ENCODE measurements at places on chromosomes 12 and 14.

GRCh38 chr12:53871367-53871766 is 67.3 kb upstream of the HOXC13 start:
- DNase-seq, result no peak

DNA sequence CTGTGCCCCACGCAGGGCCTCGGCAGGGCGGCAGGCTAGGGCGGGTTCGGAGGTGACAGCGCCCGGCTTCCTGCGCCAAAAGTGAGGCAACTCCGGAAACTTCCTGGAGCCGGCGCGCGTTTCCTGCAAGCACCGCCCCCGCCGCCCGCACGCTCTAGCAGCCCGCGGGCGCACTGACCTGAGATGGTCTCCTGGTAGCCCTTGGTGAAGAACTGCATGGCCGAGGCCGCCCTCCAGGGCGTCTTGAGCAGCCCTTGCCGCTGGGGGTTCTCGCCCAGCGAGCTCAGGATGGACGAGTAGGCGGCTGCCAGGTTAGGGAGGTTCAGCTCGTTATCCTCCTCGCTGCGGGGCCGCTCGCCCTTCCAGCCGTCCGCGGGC is 494 bp downstream of the GCH1 start:
- DNase-seq, result peak; percentile 51

DNA sequence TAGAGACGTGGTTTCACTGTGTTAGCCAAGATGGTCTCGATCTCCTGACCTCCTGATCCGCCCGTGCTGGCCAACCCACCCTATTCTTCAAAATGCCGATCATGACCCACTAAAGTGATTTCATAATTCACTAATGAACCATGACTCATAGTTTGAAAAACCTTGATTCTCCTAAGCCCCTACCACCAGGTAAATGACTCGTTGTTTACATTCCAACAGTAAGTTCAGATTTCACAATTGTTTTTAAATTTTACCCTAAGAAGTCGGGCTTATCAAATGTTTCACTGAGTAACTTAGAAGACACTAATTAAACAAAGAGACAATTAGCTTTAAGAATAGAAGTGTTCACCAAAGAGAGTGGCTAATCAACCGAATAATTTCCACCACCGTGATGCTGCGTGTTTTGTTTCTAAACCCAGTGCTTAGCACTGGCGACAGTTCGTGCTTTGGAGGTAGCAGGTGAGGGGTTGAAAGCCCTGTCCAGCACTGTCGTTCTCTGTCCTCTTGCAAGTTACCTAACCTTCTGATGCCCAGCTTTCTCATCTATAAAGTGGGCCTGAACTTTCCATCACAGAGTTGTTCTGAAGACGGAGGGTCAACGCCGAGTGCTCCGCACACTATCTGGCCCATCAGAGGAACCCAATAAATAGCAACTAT is 136.5 kb downstream of the NTF3 start:
- no peak for DNase-seq

GRCh38 chr12:1793426-1794210 is 26.7 kb upstream of the LRTM2 start:
- DNase-seq, result no peak

DNA sequence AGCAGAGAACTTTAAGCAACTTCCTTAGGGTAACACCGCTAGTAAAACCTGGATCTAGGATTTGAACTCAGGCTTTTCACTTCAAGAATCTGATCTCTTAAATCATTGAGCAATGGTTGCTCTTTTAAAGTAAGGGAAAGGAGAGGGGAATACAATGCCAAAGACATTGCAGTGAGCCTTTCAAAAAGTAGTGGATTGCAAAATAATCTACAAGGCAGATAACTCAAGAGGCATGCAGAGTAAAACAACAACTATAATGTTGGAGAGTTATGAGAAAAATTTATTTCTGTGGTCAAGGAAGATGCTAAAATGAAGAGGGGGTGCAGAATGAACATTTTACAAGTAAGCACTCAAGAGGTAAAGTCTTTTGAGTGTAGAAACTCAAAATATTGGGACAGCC is 432.6 kb downstream of the C12orf50 start:
- DNase-seq, result no peak

- DNase-seq, result no peak
Observed at GRCh38 chr14:82366803-82367202, 833.1 kb upstream of the SEL1L start.

DNA sequence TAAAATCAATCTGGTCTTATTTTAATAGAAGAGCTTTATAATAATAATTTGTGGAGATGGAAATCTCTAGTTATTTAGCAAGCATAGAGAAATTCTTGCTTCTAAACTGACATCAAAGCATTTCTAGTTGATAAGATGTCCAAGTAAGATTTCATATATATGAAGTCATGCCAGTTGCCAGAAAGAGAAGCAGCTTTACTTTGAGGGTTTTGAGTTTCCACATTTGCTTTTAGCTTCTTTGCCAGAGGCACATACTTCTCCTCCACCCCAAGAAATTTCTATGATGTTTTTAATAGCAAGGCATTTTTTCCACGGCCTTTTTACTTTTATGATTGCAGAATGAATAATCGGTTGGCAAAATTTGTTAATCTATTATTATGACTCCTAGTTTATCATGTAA is 24.2 kb upstream of the YAF2 start:
- DNase-seq, result no peak

DNA sequence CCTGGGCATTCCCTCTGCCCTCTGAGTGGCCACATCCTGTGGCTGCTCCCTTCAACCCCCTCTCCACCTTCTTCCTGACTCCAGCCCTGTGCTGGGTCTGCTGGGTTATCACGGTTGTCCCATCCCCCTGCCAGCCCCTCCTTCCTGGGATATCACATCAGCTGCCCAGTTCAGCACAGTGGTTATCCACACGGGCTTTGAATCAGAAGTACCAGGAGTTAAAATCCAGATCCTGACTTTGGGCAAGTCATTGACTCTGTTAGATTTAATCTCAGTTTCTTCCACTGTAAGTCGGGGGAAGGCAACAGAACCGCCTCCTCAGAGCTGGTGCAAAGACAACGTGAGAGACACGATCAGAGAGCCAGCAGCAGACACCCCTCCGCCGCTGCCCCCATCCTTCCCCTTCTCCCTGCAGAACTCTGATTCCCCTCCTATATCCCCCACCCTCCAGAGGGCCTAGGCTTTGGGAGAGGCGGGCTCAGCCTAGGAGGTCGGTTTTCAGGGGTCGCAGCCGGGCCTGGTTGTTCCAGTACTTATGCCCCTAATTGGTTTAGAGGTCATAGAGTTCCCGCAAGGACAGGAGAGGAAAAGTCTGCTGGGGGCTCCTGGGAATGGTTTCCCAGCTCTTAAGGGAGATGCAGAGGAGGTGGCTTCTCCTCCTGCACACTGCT is 42.5 kb downstream of the PRIMA1 start:
- DNase-seq, result no peak

- DNase-seq, result no peak
Observed at GRCh38 chr12:54522243-54522642, 24.7 kb downstream of the NCKAP1L start.

GRCh38 chr12:57777367-57777766 is 5.0 kb downstream of the EEF1AKMT3 start:
- DNase-seq, result no peak

- no peak for DNase-seq
Observed at GRCh38 chr12:32773691-32774090, 18.0 kb upstream of the YARS2 start.

Data from ovary (tissue), 10 donors.